SW480 (cell line): ENCODE measurements at places on chromosomes 1 and 21.

DNA sequence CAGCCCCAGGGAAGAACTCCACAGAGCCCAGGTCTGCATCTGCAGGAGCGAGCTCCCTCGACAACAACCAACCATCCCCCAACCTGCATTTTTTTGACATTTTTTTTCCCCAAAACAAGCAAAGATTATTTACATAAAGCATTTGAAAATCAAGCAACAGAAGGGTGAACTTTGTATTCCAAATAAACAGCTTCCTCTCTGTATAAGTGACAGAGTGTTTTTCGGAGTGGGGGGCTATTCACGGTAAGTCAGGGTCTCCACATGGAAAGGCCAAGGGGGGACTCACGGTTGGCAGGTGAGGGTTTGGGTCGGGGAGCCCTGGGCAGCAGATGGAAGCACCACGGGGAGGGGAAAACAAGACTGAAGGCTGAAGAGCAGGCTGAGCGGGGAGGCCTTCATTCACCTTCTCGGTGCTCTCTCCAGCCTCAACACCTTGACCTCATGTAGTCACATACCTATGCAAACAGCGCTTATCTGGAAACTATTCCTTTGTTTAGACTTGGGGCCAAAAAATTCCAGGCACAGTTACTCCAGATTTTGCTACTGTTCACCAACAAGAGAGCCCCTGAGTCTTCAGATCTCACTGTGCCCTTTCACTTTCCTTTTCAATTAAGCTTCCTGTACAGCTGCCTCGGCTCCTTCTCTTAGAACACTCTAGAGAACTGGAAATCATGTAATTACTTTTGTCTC lies 27.6 kb downstream of the C2CD2 start:
- DNase-seq: peak; percentile 22

GRCh38 chr21:38956007-38956406 lies 150.3 kb downstream of the ETS2 start:
- no peak for DNase-seq

DNA sequence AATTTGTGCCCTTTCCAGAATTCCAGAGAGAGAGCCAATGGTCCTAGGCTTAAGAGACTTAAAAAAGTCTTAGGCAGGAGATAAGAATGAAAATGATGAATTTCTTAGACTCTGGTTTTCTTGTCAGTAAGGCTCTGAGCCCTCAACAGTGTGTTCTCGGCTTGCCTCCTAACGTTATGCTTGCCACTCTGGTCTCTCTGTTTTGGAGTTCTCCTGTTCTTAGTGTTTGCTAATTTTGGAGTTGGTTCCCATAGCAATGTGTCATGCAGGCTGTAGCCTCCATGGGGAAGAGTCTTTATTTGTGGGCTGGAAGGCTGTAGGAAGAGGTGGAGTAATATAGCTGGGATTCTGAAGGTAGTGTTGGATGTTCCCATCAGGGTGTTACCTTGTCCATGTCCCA lies 19.9 kb downstream of the TBX19 start:
- no peak for DNase-seq

DNA sequence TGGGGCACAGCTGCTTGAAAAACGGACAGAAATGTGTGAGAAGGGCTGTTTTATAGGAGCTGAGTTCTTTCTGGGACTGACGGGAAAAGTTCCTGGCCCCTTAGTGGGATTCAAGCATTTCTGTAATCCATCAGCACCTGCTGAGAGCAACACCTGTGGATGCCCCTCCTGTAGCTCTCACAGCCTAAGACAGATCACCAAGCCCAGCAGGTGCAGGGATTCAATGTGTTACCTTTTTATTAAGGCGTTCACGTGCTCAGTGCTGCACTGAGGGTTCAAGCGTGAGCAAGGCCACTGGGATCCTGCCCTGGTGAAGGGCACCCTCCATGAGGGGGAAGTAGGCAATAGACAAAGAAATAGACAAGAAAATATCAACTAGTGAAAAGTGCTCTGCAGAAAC lies 14.9 kb downstream of the OLFML2B start:
- no peak for DNase-seq

DNA sequence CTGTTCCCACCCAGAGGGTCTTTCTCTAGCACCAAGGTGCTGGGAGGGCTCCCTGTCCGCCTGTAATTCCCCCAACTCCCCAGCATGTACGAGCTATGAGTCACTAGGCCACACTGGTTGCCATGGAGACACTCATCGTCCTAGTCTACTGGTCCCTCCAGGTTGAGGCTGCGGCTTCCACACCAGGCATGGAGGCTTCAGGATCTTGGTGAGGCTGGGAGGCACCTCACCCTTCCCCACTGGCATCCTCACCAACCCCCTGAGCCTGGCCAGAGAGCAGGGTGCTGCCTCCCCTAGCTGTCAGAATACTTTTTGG lies 75.6 kb upstream of the KAZN start:
- peak; percentile 56 for DNase-seq

DNA sequence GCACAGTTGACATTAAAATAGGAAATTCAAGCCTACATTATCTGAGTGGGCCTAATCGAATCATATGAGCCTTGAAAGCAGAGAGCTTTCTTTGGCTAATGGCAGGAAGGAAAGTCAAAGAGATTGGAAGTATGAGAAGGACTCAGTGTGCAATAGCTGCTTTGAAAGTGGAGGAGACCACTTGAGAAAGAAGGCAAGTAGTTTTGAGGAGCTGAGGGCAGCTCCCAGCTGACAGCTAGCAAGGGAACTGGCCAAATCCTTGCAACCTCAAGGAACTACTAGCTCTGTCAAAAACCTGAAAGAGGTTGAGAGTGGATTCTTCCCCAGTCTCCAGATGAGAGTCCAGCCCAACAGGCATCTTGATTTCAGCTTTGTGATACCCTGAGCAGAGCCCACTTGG lies 149.0 kb upstream of the CACYBP start:
- DNase-seq: no peak

DNA sequence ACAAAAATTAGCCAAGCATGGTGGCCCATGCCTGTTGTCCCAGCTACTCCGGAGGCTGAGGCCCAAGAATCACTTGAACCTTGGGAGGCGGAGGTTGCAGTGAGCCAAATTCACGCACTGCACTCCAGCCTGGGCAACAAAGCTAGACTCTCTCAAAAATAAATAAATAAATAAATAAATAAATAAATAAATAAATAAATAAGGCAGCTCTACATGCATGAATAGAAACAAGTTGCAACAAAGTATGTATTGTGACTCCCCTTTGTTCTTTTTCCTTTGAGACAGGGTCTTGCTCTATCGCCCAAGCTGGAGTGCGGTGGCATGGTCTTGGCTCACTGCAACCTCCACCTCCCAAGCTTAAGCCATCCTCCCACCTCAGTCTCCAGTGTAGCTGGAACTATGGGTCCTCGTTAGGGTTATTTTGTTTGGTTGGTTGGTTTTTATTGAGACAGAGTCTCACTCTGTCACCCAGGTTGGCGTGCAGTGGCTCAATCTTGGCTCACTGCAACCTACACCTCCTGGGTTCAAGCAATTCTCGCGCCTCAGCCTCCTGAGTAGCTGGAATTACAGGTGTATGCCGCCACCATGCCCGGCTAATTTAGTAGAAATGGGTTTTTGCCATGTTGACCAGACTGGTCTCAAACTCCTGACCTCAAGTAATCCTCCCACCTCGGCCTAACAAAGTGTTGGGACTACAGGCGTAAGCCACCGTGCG lies 8.0 kb downstream of the USP48 start:
- DNase-seq: no peak

DNA sequence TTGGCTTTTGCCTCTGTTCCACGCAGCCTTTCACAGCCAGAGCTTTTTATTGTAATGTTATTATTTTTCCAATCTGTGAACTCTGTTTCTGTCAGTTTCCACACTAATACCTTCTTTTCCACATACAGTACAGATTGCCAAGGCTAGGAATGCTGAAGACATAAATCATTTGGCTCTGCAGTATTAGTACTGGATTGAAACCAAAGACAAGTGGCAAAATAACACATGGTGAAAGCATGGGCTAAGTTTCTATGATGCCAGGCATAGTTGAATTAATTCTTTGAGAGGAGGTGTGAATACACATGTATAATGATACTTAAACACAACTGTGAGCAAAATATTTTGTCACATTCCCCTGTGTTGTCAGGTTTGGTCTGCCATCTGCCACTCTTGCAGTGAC lies 73.5 kb downstream of the TMEM200B start:
- DNase-seq: no peak

GRCh38 chr1:9004700-9005394 lies 21.4 kb downstream of the SLC2A7 start:
- DNase-seq: peak; percentile 44

GRCh38 chr1:236066054-236066453 lies 1.2 kb upstream of the NID1 start:
- DNase-seq: no peak

DNA sequence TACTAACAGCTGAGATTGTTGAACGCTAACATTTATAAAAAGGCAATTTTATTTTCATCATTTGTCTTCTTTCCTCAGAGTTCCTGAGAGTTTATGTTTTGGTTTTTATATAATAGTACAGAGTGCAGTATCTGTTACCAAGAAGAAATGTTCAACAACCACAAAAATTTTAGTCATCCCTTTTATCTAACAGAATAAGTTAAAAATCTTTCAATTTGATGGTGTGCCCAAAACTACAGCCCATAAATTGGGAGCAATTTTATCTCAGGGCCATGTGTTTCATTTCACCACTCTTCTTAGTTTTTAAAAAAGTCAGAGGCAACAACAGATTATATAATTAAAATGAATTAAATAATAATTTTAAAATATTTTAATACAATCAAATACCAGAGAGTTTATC lies 37.1 kb downstream of the NEXN start:
- DNase-seq: no peak

GRCh38 chr21:40813918-40814317 lies 33.0 kb downstream of the DSCAM start:
- DNase-seq: no peak

GRCh38 chr1:7729761-7730160 lies 41.3 kb upstream of the VAMP3 start:
- DNase-seq: no peak

- DNase-seq: no peak
Measured at GRCh38 chr1:110515891-110516290, 3.1 kb downstream of the KCNA10 start.

GRCh38 chr1:152657677-152658076 lies 5.5 kb upstream of the LCE2D start:
- DNase-seq: no peak

DNA sequence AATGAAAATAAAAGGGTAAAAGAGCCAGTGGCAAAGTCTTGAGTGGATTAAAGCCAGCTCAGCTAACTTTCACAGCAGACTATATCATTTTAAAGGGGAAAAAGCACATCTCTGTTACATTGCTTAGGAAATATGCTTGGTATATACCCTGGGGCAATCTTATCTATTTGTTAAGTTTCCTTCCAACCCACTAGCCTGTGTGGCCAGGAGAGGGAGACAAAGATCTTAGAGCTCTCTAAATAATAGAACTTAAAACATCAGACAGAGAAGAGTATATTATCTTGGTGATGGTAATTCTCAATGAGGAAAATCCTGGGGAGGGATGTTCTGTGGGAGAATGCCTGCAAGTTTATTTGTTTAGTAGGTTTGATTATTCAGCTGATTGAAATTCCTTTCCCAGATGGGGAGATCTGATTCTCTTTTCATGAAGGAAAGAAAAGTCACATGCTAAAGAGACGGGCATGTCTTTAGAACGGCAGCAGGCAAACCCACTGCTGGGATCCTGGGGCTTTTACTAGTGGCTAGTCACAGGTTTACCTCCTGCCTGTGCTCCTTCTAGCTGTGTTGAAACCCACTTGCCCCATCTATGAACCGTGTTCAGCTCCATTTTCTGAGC lies 3.6 kb downstream of the KCNE2 start:
- DNase-seq: peak; percentile 79

GRCh38 chr1:193448682-193449461 lies 262.5 kb upstream of the B3GALT2 start:
- DNase-seq: no peak

DNA sequence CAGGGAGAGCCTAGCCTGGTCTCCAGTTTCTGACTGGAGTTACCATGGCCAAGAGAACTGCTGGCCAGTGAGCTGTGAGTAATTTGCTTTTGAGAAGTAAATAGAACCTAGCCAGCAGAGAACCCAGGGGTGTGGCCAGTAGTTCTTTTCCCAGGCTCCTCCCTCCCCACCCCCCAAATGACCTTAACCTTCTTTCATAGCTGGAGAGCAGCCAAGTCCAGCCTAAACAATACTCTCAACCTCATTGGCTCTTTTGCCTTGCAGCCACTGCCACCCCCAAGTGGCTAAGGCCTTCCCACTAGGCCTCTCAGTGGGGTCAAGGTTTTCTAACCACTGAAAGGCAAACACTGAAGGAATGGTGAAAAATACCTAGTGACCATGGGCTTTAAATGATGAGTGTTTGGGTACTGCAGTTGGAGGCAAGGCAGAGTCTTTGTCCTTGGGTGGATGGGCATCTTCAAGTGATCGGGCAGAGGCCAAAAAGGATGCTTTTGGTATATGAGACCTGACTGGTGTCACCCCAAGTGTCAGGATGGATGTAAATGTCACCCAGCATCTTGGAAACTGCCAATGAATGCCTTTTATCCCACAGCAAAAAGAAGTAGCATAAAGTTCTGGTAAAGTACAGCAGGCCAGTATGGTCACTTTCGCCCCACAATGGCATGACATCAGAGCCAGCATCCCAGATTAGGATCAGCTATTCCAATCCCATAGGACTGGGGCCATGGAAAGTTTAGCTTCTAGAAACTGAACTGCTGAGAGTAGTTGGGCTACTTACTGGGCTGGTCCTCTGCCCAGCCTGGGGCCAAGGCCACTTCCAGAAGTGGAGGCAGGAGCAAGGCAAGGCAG lies 3.5 kb upstream of the PIGV start:
- DNase-seq: peak; percentile 72

GRCh38 chr1:206693592-206693991 lies 8.9 kb downstream of the MAPKAPK2 start:
- DNase-seq: no peak
